ENCODE measurements at places on chromosomes 12 and 14.

GRCh38 chr14:54796961-54797360 is 105.7 kb downstream of the GCH1 start:
- no peak for DNase-seq

DNA sequence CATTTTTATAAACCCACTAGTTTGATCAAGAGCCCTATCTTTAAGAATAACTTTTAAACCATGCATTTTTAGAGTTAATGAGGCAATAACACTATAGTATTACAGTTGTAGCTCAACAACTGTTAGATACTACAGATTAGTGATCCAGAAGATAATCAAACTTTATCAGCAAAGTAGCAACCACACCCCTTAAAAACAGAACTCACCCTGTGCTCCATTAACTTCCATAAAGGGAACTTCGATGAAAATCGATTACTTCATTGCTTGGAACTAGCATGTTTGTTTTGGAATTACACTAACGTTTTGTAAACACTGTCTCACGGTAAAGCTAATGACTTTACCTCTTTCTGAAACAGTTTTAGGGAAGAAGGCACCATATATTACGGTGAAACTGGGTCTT is 1.4 kb downstream of the SGPP1 start:
- DNase-seq: no peak

GRCh38 chr12:75479963-75480461 is 543 bp upstream of the GLIPR1 start:
- no peak for DNase-seq

GRCh38 chr12:1821805-1822204 is 1.4 kb downstream of the LRTM2 start:
- DNase-seq: no peak

- no peak for DNase-seq
Measured at GRCh38 chr12:64780132-64780530, 20.9 kb upstream of the GNS start.

GRCh38 chr12:69969011-69969410 is 144.0 kb downstream of the MYRFL start:
- no peak for DNase-seq

- no peak for DNase-seq
Measured at GRCh38 chr14:60183741-60184140, 18.5 kb upstream of the DHRS7 start.

DNA sequence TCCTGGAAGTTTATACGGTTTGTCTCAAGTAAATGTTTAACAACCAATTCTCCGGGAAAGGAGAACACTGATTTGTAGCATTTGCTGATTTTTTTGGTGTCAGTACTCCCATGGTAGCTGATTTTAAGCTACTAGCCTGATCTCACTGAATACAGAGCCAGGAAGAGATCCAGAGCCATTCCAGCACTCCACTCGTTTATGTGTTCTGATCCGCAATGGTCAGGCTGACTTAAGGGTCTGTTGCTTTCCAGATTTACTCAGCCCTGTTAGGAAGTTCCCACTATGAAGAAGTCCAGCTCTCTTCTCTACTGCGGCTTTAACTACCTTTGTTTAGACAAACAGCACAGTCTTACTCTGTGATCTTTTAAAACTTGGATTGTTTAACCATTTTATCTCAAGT is 38.0 kb upstream of the NID2 start:
- DNase-seq: no peak

DNA sequence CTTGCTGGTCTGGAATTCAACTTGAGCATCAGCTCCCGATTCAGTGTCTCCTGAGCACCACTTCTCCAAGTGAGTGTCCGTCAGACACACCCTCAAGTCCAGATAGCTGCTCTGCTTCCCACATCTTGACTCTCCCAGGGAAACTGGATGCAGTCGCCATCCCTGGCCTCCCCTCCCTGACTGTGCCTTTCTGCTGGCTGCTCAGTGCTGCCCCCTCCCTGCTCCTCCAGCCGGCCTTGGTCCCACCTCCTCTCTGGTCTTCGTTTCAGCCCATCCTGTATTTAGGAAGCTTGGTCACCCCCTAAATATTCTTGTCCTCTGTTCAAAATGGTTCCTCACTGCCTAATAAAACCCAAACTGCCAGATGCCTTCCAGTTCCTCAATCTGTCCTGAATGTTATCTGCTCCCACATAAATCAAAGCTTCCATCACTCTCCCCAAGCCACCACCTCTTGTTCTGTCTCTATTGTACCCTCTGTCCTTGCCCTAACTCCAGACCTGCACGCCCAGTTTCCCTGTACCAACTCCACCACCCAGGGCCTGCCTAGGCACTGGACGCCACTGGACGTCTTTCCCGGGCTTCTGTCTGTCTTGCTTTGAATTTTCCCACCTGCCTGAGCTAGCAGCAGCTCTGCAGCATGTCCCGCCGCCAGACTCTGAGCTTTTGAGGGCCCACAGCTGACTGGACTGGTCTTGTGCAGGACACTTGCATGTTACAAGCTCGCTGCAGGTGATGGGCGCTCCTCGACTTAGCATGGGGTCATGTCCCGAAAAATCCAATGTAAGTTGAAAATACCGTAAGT is 33.8 kb downstream of the CCDC92 start:
- DNase-seq: no peak

DNA sequence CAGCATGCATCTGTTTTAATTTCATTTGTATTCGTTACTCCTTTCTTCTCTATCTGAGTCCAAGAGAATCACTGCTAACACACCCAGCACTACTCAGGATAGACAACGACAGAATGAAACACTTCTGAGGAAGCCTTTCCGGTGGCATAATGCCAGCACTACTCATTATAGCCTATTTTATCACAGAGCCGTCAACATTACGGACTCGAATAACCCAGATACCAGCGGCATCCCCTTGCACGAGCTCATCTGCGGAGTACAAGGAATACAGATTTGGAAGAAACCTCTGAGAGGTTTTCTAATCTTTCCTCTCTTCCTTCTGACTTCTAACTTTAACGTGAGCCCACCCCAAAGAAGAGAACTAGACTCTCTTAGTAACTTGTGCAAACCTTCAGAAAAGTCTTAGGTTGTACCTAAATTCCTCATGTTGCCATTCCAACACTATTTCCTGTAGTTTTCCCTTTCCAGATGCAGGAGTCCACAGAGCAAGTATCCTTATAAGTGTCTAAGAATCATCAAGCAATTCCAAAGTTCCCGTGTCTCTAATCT is 248.1 kb downstream of the APAF1 start:
- no peak for DNase-seq

GRCh38 chr12:10130042-10130441 is at the start of gene CLEC7A:
CLEC7A (minus strand) TSS chr12:10130199; CDS start chr12:10130082, 117 bp downstream.
- DNase-seq: no peak

GRCh38 chr12:108672054-108672453 is 38.4 kb upstream of the SELPLG start:
- no peak for DNase-seq

GRCh38 chr12:8950221-8950527 is 729 bp upstream of the M6PR start:
- no peak for DNase-seq

DNA sequence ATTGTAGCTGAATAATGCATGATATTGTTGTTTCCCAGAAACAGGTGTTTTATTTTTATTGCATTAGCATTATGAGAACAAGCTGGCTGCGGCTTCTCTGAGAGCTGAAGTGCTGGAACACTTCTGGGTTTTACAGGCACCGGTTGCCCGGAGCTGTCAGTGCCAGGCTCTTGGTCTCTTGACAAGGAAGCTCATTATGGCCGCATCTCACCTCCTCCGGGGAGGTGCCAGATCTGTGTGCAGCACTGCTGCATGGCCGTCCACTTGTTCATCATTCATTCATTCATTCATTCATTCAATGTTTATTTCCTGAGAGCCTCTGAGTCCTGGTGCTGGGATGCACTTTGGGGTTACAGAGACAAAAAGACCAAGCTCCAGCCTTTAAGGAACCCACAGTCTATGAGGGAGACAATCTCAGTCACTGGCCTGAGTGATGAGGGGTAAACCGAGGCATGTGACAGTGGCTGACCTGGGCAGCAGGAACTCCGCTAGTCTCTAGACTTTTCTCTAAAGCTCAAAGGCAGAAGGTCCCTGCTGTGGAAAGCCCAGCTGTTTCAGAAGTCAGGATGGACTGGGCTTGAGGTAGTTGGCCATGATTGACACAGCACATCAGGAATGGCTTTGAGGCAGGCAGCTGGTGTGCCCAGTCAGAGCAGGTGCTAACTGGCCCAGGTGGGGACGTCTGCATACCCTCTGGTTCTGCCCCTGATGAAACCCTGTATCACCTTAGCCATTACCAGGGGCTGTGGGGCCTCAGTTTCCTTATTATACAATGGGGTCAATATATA is 181.0 kb downstream of the ADGRD1 start:
- no peak for DNase-seq

DNA sequence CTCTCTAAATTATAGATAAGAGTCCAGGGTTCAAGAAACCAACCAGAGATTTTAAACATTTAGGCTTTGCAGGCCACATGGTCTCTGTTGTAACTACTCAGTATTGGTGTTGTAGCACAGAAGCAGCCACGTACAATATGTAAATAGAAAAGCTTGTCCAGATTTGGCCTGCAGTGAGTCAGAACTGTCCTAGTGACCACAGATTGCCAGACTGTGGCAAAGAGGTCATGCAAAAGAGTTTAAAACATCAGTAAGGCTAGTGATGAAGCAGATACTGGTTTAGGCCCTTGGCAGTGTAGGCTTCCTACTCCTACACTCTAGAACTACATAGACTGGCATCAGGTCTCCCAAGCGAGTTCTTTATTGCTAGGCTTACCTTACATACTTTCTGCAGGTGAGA is 117.6 kb upstream of the GARIN6 start:
- DNase-seq: no peak

DNA sequence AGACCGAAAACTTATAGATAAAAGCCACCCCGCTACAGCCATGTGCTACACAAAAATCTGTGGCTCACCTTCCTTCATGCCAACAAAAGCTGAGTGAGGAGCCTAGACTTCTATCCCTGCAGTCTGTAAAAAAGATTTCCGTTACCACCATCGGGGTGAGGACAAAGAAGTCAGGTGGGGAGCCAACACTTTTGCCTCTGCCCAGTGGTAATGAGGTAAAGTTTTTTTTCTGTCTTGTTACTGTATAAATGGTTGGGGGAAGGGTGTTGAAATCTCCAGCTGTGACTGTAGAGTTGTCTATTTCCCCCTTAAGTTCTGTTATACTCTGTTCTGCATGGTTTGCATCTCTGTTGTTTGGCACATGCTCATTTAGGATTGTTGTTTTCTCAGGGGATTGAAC is 707.8 kb downstream of the FLRT2 start:
- no peak for DNase-seq

DNA sequence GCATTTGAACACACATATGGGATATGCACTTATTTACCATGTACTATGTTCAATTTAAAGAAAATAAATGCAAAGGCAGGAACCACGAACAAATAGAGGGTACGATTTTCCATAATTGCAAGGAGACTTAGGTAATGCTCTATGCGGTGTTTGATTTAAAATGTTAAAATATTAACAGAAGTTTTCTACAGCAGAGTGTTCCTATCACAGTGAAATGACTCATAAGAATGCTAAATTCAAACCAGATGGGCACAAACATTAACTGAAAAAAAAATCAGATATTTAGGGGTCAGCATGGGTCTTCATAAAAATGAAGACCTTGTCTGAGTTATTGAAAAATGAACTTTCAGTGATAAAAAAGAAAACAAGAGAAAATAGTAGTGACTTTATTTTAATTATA is 65.4 kb downstream of the LLPH start:
- no peak for DNase-seq

- no peak for DNase-seq
Measured at GRCh38 chr14:100149851-100150611, 9.4 kb downstream of the DEGS2 start.

DNA sequence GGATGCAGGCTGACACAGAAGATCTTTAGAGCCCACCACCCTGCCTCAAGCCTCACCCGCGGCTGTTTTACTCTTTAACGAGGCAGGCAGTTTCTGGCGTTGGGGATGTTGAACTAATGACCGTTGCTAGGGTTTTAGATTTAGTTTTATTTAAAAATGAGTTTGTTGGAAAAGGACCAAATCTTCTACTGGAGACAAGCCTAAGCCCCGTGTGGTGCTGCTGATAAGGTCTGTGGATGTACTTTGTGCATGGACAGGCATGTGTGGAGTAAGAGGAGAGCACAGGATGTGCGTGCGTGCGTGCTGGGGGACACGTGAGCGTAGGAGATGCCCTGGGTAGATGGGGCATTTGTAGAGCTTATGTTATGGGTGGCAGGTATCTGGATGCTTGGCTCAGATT is 5.7 kb downstream of the NTF3 start:
- DNase-seq: no peak

- DNase-seq: no peak
Measured at GRCh38 chr12:44015333-44015941, 179.6 kb downstream of the TMEM117 start.

DNA sequence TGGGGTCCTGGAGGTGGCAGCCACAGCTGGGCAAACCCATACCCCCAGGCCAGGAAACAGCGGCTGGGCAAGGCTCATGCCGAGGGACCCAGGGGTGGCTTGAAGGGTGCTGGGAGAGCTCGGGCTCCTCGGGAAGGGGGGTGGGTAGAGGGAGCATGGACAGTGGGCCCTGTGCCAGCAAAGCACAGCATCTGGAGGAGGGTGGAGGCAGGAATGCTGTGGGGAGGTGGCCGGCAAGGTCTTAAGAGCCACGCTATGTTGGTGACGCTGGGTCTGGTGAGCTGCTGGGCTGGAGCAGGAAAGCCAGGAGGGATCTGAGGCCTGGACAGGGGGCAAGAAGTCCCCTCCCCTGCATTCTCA is 48.2 kb upstream of the DLK1 start:
- no peak for DNase-seq

DNA sequence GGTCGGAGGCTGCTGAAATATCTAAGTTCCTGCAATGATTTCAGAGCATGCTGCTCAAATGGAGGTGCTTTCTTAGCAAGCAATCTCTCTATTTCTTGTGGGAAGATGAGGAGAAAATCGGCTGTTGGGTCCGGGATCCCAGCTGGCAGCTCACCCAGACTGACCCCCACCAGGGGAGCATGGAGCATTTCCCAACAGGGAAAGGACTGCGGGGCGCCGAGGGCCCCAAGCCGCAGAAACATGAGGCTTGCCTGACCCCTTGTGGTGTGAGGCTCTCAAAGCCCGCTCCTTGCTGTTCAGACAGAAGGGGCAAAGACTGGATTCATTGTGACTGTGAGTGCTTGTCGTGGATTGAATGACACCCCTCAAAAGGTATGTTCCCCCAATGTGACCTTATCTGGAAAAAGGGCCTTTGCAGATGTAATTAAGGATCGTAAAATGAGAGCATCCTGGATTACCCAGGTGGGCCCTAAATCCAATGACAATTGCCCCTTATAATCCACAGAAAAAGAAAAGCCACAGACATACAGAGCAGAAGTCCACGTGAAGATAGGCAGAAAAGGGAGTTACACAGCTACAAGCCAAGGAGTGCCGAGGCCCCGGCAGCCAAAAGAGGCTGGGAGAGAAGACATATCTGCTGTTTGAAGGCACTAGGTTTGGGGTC is 116.3 kb upstream of the VASH1 start:
- no peak for DNase-seq

DNA sequence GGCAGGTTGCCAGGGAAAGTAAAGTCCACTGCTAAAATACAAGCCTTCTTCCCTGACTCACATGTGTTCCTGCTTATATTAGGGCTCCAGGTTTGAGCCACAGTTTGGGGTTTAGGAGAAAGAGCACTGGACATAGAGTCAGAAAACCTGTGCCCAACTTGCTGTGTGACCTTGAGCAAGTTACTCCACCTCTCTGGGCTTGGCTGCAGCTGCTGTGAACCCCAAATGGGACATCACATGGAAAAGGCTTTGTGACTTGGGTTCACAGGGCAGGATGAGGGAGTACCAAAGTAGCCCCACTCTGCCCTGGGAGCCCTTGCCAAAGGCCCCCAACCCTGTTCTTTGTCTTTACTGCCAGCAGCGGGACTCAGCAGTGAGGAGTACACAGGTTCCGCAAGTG is 79.0 kb upstream of the NOS1 start:
- no peak for DNase-seq

- no peak for DNase-seq
Measured at GRCh38 chr14:20866963-20867362, 24.2 kb upstream of the RNASE3 start.
